ENCODE measurements at places on chromosomes 13 and 19.

GRCh38 chr13:44272692-44273091 lies 100.9 kb upstream of the SERP2 start:
- DNase-seq = peak; percentile 81

GRCh38 chr13:77013853-77014542 lies 13.0 kb downstream of the FBXL3 start:
- DNase-seq = no peak

GRCh38 chr19:44903216-44903601 lies 2.4 kb upstream of the APOE start:
- DNase-seq = no peak

GRCh38 chr13:43005460-43006236 lies 13.6 kb upstream of the EPSTI1 start:
- peak; percentile 58 for DNase-seq

DNA sequence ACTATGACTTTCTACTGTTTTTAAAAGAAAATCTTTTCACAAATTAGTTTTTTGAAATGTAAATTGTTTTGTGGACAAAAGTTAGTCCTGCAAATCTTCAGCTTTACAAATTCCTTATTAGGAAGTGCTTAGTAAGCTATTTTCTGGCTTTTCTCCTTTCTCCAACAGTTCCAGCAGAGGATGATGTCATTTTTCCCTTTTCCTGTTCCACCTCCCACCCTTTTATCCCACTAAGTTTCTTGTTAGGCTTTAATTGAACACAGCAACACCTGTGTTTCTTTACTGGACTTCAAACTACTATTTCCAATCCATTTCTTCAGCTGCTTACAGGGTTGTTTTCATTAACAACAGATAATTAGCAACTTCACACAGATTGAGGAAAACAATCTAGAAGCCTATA lies 389.2 kb downstream of the NDFIP2 start:
- peak; percentile 20 for DNase-seq
